ENCODE measurements at places on chromosomes 3 and 15.

GRCh38 chr15:80591938-80592825 lies 102.9 kb upstream of the ABHD17C start:
- DNase-seq, result no peak

DNA sequence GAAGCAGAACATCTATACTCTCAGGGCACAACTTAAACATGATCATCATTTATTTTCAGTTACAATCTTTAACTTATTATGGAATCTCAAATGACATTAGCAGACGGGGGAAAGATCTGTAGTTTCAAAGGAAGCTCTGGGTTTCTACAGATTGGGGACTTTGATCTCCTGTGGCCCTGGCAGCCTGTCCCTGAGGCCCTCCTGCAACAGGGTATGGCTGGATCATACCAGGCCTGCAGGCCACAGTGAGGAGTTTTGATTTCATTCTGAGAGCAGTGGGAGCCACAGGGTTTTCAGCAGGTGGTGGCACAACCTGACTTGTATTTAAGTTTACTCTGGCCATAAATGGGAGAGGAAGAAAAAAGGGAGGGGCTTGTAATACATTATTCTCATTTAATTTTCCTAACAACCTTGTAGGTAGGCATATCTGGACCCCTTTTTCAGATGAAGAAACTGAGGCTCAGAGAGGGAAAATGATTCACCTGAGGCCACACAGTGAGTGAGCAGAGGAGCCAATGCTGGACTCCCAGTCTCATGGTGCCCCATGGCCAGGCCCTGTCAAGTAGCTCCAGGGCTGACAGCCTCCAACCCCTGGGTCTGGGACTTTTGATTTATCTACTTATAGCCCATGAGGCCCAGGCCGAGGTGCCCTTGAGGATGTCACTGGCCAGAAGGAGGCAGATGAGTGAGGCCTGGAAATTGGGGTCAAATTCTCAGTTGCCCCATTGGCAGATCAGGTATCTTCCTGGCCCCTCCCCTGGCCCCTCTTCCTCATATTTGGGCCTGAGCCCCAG lies 71.0 kb downstream of the ATP2B2 start:
- no peak for DNase-seq

DNA sequence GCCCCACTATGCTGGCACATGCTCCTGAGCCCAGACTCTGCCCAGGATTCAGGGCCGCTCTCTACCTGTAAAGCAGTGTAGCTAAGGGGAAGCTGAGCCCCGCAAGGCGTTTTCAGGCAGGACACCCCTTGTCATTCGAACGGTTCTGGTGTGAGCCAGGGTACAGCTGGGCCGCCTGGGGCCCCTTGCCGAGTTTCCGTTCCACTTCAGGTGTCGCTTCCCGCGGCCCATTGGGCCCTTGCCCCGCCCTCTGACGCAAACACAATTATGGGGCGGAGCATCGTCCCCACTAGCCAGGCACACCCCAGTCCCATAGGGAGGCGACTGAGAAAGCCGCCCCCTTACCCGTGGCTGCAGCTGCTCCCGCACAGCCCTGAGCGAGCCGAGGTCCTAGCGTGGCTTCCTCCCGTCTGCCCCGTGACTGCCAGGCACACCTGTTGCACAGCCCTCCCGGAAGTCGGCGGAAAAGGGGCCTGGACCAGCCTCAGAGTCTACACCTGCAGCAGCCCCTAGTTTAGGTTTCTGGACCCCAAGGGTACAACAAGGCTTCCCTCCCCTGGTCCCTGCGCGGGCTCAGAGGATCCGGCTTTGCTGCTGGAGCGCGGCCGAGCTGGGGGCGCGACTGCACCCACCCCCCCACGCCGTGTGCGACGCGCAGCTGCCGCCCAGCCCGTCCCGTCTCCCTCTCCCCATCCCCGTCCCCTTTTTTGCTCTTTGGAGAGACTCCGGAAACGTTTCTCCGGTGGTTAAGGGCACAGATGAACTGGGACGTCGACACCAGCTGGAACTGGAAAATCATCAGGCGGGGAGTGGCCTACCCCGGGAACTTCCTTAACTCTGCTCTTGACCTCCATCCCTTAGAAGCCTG lies at the start of gene PLSCR2:
TSS of gene PLSCR2 (minus strand) at position 412 of the 868 bp plus-strand sequence. CDS start 9,657 bp downstream, outside the sequence.
- peak; percentile 24 for DNase-seq

DNA sequence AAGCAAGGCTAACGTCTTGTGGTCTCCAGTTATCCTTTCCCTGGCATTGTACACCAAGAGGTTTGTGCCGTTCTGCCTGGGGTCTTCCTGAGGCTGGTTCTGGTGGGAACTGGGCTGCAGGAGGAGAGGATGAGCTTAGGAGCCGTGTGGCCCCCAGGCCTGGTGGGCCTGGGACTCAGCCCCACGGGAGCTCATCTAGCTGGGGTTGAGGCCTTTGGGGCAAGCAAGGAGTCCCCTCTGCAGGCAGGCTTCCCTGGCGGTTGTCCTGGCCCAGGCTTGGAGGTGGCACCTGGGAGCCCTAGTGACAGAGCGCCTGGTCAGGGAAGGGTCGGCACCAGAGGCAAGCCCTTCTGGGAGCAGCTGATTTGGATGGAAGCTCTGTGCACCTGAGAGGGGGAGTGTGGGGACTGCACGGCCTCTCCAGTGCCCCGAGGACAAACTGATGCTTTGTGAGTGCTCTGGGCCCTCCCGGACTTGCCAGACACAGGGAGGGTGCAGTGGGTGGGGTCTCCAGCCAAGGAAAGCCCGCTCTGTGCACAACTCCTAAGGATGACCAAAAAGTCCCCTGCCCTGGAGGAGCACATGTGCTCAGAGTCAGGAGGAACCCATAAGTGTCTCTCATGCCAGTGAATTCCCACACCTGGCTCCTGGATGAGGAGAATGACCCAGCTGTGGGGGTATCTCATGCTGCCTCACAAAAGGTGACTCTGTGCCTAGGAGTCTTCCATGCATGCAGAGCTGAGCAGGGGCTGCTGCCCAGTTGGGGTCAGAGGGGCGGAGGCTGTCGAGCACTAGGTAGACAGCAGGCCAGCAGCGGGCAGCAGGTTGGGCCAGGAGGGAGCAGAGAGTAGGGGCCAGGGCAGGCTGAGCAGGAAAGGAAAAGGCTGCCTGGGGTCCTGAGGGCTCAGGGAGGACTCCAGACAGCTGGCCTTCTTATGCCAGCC lies 2.7 kb downstream of the PAK6 start:
- DNase-seq, result no peak

DNA sequence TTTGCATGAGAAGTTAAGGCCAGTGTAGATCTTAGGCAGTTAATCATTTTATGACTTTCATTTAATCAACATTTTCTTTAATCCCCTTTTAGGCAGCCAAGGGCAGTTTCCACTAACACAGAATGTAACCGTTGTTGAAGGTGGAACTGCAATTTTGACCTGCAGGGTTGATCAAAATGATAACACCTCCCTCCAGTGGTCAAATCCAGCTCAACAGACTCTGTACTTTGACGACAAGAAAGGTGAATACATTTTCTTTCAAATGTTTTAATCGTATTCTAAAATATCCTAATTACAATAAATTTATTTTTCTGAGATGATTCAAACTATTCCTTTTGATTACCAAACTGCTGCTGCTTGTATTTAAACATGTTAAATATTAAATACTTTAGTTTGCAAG lies 843.2 kb downstream of the CADM2 start:
- DNase-seq, result peak; percentile 35

GRCh38 chr3:30658328-30659052 lies 52.1 kb downstream of the TGFBR2 start:
- DNase-seq, result no peak

DNA sequence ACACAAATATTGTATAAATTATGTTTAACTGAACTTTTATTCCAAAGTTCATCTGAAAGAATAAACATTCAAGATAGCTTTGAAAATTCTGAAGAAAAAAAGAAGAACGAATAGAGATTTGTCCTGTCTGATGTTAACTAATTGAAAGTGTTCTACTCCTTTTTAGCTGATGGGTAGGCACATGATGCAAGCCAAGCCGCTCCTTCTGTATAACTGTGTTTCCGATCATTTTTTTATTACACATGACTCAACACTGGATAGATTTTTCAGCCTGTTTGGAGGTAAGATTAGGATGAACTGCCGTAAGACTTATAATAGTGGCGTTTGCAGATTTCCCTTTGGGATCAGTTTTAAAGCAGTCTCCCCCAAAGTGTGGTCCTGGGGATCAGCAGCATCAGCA lies 19.0 kb downstream of the NSUN3 start:
- DNase-seq, result no peak

DNA sequence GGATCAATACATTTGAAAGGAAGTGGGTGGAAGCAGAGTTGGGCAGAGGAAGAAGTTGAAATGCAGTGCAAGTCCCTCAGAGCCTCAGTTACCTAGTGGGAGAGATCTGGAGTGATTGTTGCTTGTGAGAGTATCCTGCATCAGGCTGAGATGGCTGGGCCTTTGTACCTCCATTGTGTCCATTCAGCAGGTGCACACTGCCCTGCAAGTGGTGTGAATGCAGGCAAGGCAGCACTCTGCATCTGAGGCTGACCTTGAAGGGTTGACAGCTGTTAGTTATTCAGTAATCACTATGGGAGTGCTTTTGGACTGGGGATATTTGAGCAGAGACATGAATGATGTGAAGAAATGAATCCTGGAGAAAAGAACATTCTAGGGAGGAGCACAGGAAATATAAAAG lies 25.2 kb downstream of the ATP6V1A start:
- DNase-seq, result no peak

DNA sequence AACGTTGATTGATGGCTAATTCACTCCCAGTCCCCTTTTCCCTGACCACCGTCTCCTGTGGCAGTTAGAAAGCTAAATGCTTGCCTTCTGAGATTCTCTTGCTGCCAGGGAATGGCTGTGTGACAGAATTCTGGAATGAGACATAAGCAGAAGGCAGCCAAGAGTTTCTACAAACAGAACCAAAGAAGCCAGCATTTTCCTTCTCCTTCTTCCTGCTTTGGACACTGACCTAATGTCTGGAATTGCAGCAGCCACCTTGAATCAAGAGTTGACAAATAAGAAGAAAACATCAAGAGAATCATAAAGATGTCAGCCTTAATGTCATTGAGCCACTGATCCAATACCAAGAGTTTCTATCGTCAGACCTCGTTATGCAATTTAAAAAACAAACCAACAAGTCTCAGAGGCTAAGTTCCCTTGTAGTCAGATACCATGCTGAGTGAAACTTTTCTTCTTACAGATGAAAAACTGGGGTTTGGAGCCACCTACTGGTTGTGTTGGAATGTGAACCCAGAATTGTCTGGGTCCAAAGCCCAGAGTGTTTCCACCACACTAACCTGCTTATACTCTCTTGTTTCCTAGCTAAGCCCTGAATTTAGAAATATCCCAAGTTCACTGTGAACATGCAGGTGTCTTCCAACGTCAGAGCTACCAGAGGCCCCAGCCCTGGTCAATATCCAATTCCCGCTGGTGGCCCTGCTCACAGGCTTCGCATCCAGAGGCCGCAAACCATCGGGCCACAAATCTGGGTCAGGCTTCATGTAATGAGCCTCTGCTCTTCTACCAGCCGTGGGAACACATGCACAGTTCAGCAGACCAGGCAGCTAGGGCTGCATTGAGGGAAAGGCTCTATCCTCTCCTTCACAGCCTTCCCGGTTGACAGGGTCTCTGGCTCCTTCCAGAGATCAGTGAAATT lies 42.5 kb downstream of the MCF2L2 start:
- peak; percentile 38 for DNase-seq

DNA sequence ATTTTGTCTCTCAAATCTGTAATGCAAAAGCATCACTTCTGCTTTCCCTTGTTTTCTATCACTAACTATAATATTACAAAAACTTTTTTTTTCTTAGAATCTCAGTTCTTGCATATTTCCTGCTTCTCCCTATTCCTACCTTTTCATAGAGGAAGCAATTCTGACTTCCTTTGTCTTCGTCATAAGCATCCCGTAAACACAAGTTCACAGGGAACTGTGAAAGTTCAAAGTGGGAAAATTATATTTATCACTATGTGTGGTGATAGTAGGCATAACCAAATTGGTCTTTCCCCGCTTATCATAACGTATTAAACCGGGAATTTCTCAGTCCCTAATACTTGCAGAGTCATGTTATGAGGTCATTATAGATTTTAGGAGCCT lies 22.3 kb downstream of the CD200 start:
- DNase-seq, result no peak
